Hematopoietic multipotent progenitor cell treated with erythropoietin and hydrocortisone succinate and interleukin-3 and kit ligand, for 17 days (in vitro differentiated cells): ENCODE measurements at places on chromosomes 11 and 22.
A peak's percentile ranks its signal among the peaks of the same experiment; 100 is the strongest.

DNA sequence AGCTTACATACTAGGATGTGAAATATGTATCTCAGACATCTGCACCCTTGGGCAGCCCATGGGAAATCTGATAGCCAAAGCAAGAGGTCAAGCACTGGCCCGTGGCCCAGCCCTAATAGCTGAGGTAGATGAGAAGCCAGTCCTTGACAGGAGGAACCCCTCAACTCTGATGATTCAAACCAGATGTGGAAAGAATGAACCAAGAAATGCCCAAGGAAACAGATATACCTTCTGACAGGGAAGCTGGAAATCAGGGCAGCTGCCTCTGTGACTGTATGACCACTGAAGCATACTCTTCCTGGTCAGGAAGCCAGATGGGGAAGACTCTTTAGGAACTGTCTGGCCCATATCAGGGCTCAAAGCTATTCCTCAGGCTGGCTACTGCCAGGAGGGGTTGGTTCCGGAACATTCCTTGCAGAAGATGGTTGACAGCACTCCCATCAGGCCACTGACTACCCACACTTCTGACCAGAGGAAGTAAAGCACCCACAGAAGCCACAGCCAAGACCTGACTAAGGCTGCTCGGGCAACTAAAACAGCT lies 124.2 kb downstream of the SWAP70 start:
- peak; percentile 9 for DNase-seq

DNA sequence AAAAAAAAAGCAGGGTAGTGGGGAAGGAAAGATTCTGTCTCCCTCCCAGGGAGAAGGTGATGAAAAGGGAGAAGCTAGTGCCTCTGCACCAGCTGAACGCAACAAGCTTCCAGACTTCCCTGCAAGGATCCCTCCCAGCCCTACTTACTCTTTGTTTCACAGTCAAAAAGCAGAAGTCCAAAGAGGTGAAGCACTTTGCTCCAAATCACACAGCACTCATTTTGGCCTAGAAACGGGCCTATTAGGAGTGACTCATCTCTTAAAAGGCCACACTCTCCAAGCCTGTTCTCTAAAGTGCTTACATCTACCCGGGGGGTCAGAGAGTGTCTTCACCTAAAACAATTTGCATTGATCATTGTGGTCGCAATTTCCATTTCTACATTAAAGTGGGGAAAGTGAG lies 17.7 kb upstream of the GRK3 start:
- DNase-seq = no peak

DNA sequence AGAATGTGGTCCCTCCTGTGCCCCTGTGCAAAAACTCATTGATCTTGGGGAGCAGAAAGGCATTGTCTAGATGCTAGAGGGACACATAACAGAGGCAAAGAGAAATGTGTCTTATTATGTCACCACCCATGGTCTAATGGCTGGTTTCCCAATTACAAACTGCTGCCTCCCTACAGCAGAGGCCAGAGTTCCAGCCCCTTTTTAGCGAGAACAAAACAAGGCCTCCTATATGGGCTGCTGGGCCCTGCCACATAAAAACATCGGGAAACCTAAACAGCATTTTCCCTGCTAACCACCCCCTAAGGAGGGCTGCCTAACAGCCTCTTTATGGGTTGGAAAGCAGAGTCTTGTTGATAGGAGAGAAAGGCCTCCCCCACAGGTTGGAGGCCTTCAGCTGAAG lies 75.2 kb upstream of the CRTAM start:
- no peak for DNase-seq

DNA sequence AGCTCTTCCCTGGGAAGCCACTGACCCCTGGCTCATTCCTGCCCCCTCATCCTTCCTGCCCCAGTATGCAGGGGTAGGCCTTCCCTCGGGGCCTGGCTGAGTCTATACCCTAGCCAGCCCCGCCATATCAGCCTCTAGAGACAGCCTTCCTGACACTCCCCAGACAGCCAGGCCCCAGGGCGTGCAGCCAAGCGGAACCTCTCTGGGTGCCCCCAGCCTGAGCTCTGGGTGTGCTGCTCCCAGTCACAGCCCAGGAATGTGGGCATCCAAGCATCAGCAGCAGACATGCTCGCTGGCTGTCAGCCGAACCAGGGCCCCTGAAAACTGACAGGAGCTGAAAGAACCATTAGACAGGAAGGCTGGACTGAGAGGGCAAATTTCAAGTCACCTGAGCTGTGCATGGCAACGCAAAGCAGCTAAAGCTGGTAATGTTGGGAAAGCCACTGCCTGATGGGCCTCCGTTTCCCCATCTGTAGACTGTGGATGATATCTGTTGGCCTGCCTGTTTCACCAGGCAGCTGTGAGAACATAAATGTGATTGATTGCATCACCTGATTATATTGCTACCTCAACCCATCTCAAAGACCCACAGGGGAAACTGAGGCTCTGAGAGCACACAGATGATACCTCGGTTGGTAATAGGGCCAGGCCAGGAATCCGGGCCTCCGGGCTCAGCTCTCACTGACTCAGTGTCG lies 93.2 kb downstream of the LRRC32 start:
- DNase-seq = no peak

DNA sequence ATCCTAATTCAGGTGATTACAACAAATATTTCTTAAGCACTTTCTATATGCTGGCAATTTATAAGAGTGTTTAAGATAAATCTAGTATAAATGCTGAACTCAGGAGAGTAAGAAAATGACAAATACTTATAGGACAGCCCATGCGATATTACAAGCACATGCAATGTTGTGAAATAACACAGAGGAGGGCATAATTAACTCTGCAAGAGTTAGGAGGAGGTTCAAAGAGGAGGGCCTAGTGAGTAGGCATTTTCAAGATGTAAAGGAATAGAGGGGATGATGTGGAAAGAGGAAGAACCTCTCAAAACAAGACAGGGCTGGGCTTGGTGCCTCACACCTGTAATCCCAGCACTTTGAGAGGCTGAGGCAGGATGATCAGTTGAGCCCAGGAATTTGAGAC lies 37.1 kb upstream of the IL17RA start:
- DNase-seq = no peak

- DNase-seq = peak; percentile 49
Observed at GRCh38 chr22:43346521-43346929, 3.4 kb upstream of the SCUBE1 start.

DNA sequence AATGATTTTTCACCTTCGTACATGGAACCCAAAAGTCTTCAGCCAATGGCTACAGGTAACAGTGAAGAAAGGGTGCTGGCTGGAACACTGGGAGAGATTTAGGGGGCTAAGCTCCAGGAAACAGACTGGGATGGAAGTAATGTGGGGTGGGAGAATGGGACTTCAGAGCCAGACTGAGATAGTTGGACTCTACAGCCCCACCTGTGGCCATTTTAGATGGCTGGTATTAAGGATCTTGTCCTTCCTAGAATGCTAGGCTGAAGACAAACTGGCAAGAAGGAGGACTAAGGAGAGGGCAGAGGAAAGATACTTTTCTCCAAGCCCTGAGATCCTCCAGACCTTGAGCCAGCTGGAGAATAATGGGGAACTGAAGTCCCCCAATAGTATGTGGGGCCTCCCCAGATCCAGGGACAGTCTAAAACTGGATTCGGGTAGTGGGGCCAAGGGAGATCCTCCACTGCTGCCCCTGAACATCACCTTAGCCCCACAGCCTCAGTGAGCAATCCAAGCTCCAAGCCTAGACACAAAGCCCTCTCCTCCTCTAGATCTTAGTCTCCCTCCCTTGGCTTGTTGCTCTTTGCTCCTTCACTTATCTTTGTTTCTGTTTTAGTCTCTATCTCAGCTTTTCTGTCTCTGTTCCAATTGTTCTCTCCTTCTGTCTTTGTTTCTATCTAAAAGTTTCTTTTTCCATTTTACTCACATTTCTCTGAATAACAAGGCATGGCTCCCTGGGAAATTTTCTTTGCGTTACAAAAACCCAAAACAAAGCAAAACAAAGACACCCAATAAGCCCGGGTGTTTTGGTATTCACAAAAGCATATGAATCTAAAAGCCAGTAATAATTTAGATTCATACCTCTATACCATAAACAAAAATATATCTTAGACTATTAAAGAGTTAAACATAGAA lies 16.2 kb upstream of the RRAS2 start:
- no peak for DNase-seq

GRCh38 chr22:29306835-29307595 lies 565 bp downstream of the GAS2L1 start:
- DNase-seq = peak; percentile 73

GRCh38 chr11:75894036-75894585 lies 79.1 kb downstream of the UVRAG start:
- DNase-seq = no peak

GRCh38 chr11:80261776-80262175 lies 820.9 kb upstream of the TENM4 start:
- no peak for DNase-seq

- DNase-seq = no peak
Observed at GRCh38 chr11:100584201-100584985, 102.7 kb upstream of the ARHGAP42 start.

DNA sequence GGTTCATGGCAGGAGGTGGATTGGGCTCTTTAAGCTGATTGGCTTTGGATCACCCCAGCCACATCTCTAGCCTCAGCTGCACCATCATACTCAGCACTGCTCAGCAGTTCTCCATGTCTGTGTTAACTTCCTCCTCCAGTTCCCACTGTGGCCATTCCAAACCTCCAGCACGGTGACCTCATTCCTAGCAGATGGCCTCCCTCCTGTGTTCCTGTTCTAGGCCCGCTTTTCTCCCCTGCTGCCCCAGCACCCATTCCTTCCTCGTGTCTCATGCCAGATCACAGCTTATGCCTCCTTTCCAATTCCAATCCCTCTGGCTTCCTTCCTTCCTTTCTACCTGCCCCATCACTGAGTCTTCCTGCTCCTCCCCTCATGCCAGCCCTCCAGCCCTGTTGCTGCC lies 96.1 kb downstream of the MICAL2 start:
- DNase-seq = no peak

GRCh38 chr11:11701070-11701469 lies 79.3 kb upstream of the GALNT18 start:
- no peak for DNase-seq

- DNase-seq = no peak
Observed at GRCh38 chr11:62145261-62145871, 21.6 kb downstream of the INCENP start.

DNA sequence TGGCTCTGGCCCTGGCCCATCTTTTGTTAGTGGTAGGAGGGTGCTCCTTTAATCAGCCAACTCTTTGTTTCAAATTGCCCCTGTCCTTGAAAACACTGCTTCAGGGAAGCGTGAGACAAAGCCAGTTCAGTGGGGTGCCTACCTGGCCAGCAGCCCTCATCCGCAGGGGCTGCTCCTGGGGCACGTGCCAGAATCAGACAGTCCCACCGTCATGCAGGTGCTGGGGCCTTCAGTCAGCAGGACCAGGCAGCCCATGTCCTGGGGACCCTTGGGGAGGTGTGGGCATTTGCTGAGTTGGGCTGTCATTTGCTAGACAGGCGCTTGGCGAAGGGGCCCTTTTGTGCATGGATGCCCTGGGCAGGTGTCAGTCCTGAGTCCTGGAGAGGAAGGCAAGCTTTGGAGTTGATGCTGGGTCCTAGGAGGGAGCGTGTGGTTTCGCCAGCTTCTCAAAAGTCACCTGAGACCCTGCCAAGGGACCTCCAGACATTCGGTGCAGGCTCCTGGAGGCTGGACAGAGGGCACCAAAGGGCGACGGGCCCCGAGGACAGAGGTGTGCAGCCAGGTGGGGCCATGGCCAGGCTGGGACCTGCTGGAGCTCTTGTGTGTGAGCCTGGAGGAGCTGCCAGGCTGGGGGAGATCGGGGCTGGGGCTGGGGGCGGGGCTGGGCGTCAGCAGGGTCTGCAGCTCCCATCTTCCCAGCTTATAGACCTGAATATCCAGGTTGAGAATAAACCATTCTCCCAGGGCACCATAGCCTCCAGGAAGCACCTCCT lies 15.0 kb upstream of the RTN4R start:
- no peak for DNase-seq

DNA sequence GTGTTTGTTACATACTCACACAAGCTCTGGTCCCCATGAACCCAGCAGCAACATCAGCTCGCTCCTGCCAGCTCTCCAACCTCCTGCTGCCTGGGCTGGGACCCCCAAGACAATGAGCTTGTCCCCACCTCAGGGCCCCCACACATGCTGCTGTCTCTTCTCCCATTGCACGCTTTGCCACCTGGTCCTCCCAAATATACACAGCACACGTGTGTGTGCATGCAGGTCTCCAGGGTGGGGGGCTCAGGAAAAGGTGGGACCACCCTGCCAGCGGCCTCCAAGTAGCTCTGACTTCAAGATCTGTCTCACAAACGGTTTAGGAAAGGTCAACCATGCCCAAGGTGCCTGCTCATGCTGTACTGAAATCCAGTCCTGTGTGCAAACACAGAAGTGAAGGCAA lies 68.1 kb upstream of the CCND1 start:
- DNase-seq = no peak

- DNase-seq = no peak
Observed at GRCh38 chr11:125175896-125176575, 11.5 kb downstream of the PKNOX2 start.

GRCh38 chr11:61908730-61909316 lies 8.5 kb downstream of the RAB3IL1 start:
- no peak for DNase-seq

GRCh38 chr11:43576320-43576802 lies 104.2 kb upstream of the HSD17B12 start:
- DNase-seq = no peak

GRCh38 chr11:35629914-35630313 lies 11.7 kb downstream of the FJX1 start:
- no peak for DNase-seq

DNA sequence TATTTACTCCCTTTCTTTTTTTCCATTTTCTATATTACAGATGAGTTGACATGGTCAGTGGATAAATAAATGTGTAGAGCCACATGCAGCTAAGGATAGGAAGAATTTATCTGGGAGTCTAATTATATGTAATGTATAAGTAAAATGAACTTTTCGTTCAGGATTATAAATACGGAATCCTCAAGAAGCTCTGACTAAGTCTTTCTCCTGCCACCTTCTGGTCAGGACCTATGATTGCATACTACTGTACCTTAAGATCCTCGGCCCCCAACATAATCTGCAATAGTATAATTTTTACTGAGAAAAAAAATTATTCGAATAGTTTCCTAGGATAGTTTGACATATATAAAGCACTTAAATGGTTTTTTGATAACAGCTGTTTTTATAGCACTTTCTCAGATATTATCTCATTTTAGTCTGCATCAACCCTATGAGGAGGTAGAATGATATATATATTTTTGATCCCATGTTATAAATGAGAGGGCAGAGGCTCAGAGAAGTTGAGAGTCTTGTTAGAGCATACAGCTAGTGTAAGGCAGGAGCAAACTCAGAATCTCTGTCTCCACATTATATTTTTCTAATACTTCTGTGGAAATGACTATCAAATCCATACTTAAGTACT lies 36.1 kb downstream of the CCDC90B start:
- peak; percentile 60 for DNase-seq

DNA sequence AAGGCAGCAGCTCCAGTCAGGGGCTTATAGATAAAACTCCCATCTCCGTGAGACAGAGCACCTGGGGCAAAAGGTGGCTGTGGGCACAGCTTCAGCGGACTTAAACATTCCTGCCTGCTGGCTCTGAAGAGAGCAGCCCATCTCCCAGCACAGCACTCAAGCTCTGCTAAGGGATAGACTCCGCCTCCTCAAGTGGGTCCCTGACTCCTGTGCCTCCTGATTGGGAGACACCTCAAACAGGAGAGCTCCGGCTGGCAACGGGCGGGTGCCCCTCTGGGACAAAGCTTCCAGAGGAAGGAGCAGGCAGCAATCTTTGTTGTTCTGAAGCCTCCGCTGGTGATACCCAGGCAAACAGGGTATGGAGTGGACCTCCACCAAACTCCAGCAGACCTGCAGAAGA lies 279.4 kb downstream of the LARGE1 start:
- no peak for DNase-seq

- no peak for DNase-seq
Observed at GRCh38 chr11:68181719-68182451, 31.2 kb downstream of the KMT5B start.
